ENCODE measurements at places on chromosomes 1 and 21.

GRCh38 chr1:39044762-39045161 is 18.6 kb downstream of the NDUFS5 start:
- peak; percentile 14 for DNase-seq

DNA sequence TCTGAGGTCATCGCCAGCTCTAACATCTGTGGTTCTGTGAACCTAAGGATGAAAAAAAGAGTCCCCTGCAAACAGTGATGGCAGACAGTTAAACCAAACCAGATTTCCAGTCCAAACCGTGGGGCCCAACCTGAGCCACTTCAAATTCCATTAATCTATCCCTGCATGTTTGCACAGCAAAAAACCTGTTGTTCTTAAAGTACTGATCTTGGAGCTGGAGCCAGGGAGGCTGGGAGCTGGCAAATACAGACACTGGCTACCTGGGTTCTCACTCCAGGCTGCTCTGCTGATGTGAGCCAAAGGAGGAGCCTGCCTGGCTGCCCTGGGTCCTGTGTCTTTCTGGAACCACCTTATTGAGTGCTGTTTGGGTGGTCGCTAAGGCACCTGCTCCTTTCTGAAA is 16.4 kb downstream of the LDLRAD1 start:
- DNase-seq, result no peak

- no peak for DNase-seq
These were observed 9.8 kb upstream of the SSBP3 start for GRCh38 chr1:54415991-54416390.

- DNase-seq, result no peak
These were observed 39.1 kb upstream of the KIF21B start for GRCh38 chr1:201062511-201063091.

GRCh38 chr1:151106894-151107293 is 36.3 kb downstream of the GABPB2 start:
- no peak for DNase-seq

DNA sequence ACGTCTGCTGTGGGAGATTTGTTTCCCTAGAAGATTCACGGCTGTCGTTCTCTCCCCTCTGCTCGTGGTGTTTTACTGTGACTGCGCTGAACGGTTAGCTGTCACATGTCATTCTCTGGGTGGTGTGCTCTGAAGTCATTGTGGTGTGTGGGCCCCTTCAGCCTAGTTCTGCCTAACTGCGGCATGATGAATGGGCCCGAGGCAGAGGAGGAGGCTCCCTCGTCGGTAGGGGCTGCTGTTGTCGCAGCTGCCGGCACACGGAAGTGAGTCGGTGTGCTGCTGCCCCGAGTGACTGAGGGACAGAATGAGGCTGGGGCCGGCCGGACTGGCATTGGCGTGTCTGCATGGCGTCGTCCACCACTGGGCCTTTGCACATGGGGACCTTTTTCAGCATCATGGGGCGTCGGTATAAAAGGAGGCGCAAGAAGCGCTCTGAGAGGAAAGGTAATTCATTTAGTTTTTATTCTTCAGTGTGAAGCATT is 77.9 kb downstream of the ADARB1 start:
- DNase-seq, result peak; percentile 78

DNA sequence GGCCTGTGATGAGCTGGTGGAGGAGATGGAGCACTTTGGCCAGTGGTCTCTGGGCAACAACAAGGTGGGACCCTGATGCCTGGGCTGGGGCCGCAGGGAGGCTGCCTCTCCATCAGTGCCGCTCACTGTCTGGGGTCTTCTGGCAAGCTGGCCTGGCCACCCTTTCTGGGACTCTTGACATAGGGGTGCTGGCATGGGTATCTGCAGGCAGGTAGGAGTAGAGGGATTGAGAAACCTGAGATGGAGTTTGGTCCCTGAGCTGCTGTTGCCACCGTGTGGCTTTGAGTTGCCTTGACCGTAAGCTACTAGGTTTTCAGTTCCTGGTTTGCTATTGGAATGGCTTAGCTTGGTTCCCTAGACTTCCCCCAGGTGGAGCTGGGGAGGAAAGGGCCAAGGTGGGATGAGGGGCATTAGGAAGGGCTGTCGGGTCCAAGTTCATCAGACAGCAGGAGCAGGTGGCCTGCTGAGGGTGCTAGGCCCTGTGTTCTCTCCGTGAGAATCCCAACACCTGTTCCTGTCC is 13.2 kb upstream of the MFN2 start:
- DNase-seq, result no peak

DNA sequence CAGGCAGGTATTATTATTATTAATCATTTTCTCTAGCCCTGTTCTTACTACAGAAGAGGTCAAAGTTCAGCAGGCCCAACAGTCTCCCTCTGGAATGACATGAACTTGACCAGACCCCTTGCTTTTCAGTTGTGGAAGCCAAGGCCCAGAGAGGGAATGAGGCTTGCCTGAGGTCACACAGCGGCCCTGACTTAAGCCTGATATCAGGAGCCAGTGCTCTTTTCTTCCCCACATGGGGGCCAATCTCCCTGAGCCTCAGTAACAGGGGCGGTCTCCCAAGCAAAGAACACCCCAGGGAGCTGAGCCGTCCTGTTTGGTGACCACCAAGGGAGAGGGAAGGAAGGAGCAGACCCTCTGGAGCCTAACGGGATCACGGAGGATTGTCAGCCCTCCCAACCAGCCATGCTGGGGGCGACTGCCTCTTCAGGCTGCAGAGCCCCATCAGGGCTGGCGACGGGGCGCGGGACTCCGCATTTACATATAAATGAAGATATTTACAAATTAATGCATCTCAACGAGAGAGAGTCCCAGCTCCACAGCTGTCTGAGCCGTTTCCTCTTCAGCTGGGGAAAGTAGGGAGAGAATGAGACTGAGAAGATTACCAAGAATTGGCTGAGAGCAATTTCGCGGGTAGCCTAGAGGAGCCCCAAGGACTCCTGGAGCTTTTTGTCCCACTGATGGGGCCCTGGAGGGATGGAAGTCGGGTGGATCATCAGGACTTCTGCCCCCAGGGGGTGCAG is 186.1 kb upstream of the KLHDC7A start:
- DNase-seq, result no peak

DNA sequence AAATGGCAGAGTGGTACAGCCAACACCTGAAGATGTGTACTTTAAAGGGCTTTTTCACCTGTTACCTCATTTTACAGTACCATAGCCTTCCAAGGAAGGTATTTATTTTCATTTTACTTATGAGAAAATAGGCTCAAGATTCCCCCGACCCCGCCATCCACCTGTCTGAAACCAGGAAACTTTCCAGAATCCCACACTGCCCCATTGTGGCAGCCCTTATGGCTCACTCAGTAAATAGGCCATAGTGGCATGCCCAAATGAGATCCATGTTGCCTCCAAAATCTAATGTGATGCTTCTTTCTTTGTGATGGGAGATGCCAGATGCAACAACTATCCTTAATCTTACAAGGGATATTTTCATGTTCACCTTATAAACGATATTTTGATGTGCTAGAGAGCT is 97.8 kb downstream of the EBNA1BP2 start:
- no peak for DNase-seq

- no peak for DNase-seq
These were observed 203.4 kb downstream of the CRB1 start for GRCh38 chr1:197471248-197471985.

DNA sequence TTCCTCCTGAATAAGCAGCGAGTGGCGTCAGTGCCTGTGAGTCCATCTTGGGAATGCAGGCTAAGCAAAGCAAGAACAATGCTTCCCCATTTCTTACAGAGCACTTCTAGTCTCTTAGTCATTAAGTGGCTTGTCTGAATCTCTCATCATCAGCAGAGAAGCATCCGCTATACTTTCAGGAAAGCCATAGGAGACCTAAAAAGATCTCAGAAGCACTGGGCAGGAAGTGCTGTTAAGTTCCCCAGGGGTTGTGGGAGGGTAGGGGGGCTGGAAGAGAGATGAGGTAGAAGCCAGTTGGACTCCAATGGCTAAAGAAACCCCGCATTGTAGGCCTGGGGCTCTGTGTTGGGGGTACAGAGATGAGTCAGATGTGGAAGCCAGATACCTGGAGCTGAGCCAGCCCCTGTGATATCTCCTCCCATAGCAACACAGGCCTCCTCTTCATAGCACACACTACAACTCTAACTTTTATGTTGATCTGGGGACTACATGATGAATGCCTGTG is 44.9 kb downstream of the SYT6 start:
- DNase-seq, result no peak

- DNase-seq, result no peak
These were observed 296.7 kb upstream of the PTBP2 start for GRCh38 chr1:96424877-96425276.

GRCh38 chr1:101069158-101069557 is 43.6 kb upstream of the DPH5 start:
- no peak for DNase-seq

GRCh38 chr1:198373376-198373775 is 167.1 kb downstream of the ATP6V1G3 start:
- DNase-seq, result no peak

- DNase-seq, result no peak
These were observed 49.7 kb upstream of the PRDX6 start for GRCh38 chr1:173427146-173428054.

DNA sequence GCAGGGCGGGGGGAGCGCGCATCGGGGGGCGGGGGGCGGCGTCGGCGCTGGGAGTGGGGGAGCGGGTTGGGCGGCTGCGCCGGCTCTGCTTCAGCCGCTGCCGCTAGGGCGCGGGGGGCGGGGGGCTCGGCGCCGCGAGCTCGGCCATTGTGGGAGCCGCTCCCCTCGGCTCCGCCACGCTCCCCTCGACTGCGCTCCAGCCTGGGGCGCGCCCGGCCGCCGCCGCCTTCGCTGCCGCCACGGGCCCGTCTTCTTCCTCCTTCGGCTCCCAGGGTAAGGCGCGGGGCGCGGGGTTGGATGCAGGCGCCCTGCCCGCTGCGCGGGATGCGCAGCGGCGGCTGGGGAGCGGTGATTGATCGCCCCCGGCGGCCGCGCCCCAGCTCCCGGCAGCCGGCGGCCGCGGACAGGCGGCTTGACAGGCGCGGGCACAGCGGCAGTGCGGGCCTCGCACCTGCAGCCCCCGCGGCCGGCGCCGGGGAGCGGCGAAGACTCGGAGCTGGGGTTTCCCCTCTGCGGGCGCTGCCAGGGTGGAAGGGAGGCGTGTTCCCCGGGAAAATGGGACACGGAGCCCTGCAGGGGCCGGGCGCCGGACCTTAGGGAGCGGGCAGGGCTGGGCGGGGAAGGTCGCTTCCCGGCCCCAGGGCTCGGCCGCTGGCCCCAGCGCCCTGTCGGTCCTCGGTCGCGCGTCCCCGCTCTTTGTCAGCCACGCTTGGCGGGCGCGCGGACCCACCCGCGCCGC is 55.3 kb downstream of the NDUFS5 start:
- peak; percentile 53 for DNase-seq

DNA sequence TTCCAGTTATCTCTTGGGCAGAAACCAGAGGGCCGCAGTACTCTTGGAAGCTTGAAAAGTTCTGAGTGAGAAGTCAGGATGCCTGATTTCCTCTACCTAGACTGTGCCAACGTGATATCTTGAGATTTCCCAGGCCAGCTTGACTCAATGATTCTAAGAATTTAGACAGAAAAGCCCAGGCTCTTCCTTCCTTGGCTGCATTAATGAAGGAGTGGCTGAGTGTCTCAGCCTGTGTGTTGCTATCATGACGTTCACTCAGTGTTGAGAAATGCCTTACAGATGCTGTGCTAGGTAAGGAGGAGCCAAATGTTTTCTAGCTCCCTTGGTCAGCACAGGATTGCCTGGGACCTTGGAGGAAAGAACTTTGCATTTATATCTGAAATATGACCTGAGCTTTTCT is 454.1 kb upstream of the USP24 start:
- DNase-seq, result no peak

GRCh38 chr1:115491298-115492018 is 150.3 kb upstream of the VANGL1 start:
- no peak for DNase-seq

DNA sequence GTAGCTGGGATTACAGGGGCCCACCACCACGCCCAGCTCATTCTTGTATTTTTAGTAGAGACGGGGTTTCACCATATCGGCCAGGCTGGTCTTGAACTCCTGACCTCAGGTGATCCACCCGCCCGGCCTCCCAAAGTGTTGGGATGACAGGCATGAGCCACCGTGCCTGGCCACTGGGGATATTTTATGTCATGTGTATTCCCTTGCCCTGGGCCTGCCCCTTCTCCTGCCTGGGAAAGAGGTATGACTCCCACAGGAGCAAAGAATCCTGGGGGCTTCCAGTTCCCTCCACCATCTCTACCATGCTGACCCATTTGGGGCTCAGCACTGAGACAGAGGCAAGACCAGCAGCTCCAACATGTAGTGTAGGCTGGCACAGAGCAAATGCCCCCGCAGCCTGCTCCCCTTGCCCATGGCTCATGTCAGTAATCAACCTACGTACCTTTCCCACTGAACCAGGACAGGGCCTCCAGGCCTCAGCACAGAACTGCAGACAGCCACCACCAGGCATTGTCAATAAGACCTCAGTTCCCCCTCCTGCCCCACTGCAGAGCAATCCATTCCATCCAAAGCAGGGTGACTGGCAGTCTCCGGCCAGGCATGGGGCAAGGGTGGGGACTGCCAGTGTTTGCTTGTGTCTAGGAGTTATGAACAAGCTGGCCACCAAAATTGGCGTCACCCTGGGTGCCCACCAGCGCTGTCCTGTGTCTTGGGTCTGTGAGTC is 35.2 kb downstream of the BMP8A start:
- DNase-seq, result no peak

GRCh38 chr1:153507926-153508583 is 27.7 kb downstream of the S100A6 start:
- no peak for DNase-seq

- peak; percentile 11 for DNase-seq
These were observed 15.6 kb downstream of the TRAPPC10 start for GRCh38 chr21:44027607-44028286.

- peak; percentile 91 for DNase-seq
These were observed 520 bp downstream of the PLEKHN1 start for GRCh38 chr1:966704-967300.

DNA sequence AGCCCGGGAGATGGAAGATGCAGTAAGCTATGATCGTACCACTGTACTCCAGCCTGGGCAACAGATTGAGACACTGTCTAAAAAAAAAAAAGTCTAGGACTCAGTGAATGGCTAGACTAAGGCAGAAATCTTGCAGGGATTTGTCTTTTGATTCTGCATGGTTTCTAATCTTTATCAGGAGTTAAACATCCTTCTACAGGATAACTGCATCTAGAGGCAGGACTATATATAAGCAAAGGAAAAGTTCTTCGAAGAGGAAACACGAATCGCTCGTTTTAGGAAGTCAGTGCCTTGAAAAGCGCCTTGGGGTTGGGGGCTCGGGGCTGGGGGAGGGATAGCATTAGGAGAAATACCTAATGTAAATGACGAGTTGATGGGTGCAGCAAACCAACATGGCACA is 602 bp upstream of the UFC1 start:
- DNase-seq, result no peak

- no peak for DNase-seq
These were observed 22.9 kb upstream of the RALGPS2 start for GRCh38 chr1:178702146-178702545.

GRCh38 chr1:29974316-29974724 is 738.0 kb downstream of the PTPRU start:
- DNase-seq, result no peak

GRCh38 chr1:17177651-17178050 is 27.3 kb upstream of the PADI1 start:
- DNase-seq, result no peak

DNA sequence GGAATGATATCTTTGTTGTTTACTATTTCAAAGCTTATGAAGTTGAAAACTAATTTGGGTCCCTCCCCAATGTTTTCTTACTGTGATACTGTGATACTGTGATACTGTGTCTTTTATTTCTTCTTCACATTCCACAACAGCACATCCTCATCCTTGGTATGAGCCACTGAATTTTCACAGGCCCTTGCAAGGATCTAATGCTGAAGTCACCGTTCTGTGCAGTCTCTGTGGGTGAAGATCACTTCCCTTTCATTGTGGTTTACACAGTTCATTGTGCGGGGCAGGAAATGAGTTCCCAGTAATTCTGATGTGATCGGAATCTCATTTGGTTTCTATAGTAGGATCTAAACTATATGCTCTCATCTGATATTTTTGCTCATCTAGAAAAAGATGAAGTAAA is 32.1 kb upstream of the PAXBP1 start:
- no peak for DNase-seq

Data from activated T-cell treated with anti-CD3 and anti-CD28 coated beads, Interleukin-2, amount 50 U/mL, for 24 hours (primary cell).